ENCODE measurements at places on chromosomes 16 and 17. TPM values are rescaled to one million over a fixed set of nuclear protein-coding genes. Genes with fewer than 3 reads are reported as not detected.
A peak's percentile ranks its signal among the peaks of the same experiment; 100 is the strongest.

Gene LCMT1
- 38.1 TPM for total RNA-seq

Gene CCL4L2
- total RNA-seq: not detected

DNA sequence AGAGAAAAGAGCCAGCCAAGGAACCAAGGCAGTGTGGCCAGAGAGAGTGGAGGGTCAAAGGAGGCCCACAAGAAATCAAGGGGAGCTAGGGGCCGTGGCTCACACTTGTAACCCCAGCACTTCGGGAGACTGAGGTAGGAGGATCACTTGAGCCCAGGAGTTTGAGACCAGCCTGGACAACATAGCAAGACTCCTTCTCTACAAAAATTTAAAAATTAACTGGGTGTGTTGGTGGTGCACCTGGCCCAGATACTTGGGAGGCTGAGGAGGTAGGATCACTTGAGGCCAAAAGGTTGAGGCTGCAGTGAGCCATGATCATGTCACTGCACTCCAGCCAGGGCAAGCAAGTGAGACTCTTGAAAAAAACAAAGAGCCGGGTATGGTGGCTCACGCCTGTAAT, 18.9 kb upstream of the TFAP4 start:
- no peak for DNase-seq

DNA sequence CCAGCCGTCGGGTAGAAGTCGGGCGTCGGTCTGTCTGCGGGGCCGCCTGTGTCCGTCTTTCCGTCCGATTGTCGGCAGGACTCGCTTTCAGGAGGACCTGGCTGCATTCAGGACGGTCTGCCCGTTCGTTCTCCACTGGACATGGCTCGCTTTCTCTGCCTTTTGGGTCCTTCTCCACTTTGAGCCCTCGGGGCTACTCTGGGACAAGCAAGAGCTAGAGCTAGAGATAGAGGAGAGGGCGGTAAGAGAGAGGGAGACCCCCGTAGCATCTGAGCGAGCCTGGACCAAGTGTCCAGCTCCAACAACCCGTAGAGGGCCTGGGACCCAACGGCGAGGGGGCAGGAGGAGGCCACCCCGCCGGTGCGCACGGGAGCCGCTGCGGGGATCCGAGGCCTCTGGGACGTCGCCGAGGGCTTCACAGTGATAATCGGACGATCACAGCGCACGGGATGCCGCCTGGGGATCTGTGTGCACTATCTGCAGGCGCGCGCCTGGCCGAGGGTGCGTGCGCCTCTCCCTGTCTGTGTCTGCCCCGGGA, 4.5 kb downstream of the TBX4 start:
- DNase-seq: no peak

DNA sequence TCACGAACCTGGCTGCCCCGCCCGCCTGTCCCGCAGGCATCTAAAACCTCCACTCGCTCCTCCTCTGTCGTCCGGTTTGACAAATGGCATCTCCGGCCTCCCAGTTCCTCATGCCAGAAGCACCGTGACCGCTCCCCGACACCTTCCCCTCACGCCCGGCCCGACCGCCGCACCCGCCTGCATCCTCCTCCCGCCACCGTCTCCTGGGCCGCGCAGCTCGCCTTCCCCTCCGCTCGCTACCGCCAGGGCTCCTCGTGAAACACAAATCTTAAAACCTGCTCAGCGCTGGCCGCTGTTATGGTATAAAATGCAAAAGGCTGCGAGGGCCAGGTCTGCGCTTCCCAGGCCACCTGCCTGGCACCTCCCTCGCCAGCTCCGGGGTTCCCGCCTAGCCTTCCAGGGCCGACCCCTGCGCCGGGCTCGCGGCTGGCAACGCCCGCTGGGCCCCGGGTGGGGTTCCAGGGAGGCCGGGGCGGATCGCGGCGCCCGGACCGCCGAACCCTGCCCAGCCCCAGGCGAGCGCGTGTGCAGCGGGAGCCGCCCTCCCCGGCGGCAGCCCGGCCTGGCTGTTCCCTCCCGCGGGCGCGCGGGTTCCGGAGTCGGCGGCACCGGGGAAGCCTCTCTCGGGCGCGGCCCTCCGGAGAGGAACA, 488 bp downstream of the SPSB3 start:
- DNase-seq: peak; percentile 47

Gene RAPGEFL1
- total RNA-seq: 5.1 TPM

Measured in activated CD4-positive, alpha-beta T cell treated with anti-CD3 and anti-CD28 coated beads, Interleukin-2, amount 10 ng/mL, durations not matched to agents 7 days and 5 days (primary cell).